ENCODE measurements at places on chromosomes 5 and 9.

DNA sequence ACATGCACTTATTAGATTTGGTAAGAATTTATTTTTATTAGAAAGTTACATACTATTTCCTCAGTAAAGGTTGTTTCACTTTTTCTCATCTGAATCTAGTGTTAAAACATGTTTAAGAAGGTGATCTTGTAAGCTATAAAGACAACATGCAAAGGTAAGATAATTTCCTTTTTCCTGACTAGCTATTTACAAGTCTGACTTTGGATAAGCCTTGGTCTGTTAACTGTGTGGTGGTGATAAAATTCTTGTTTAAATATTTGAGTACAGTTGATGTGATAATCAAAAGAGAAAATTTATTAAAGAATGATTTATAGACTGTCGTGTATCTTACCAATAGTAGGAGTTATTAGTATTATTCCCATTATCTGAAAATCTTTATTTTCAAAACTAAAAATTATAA lies 36.9 kb upstream of the GPR21 start:
- DNase-seq: no peak

- DNase-seq: no peak
Measured at GRCh38 chr5:154334406-154335064, 111.3 kb upstream of the SAP30L start.

DNA sequence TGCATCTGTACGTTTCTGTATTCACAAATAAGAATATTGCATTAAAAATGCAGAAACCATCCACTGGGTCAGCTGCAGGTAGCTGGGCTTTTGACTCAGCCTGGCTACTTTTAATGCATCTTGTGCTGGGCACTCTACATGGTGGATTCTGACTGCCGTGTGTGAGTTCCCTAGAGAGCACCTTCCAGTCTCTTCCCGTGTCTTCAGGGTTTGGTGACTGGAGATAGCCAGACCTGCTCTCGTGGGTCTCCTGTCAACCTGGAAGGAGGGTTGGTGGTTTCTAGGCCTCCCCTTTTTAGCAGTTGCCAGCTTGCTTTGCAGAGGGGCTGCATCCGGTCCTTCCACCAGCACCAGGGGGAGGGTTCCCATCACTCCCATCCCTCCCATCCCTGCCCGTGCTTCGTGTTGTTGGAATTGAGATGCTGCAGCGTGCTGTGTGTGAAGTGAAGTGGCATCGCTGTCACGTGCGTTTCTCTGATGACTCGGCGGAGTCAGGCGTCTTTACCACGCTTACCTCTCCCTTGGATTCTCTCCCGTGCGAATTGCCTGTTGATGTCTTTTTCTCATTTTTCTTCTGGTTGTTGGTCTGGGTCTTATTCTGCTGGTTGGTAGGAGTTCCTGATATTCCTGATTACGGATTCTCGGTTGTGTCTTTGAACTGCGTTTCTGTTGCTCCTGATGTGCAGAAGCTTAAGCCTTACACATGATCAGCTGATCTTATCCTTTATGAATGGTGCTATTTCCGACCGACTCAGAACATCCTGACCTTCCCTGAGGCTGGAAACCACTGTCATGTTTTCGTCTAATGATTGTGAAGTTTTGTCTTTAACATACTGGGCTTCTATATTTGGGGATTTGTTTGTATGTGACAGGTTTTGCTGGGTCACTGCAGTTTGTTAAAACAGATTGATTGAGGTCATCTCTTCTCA lies 16.9 kb downstream of the FBXW5 start:
- no peak for DNase-seq

DNA sequence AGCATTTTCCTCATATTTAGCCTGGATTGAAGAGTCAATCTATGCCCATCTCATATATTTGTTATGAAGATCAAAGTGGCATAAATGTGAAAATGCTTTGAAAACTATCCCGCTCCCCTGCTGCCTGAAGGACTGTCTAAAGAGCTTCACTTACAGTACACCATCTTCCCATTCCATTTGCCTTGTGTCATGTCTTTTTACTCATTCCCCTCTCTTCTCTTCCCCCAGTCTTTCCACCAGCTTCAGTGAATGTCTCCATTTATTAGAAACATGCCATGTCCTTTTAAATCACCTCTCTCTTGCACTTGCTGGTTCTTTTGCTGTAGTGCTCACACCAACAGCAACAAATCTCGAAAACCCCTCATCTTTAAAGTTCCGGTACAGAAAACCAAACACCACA lies 192.7 kb upstream of the SGCD start:
- no peak for DNase-seq

- DNase-seq: peak; percentile 46
Measured at GRCh38 chr9:76677481-76678055, 86.7 kb upstream of the PCA3 start.

- DNase-seq: no peak
Measured at GRCh38 chr5:119792161-119792799, 162.9 kb downstream of the FAM170A start.

Data from NCI-H774 (cell line).